Neural crest cell (in vitro differentiated cells): ENCODE measurements at places on chromosomes 6 and 20. TPM values are rescaled to one million over a fixed set of nuclear protein-coding genes. Genes with fewer than 3 reads are reported as not detected.

GRCh38 chr6:87070741-87071140 lies 24.2 kb downstream of the CGA start:
- no peak for DNase-seq

GRCh38 chr6:72724545-72724944 lies 102.7 kb downstream of the KCNQ5 start:
- no peak for DNase-seq

The PABPC1L gene
- 75.0 and 78.6 TPM in 2 replicates for total RNA-seq

DNA sequence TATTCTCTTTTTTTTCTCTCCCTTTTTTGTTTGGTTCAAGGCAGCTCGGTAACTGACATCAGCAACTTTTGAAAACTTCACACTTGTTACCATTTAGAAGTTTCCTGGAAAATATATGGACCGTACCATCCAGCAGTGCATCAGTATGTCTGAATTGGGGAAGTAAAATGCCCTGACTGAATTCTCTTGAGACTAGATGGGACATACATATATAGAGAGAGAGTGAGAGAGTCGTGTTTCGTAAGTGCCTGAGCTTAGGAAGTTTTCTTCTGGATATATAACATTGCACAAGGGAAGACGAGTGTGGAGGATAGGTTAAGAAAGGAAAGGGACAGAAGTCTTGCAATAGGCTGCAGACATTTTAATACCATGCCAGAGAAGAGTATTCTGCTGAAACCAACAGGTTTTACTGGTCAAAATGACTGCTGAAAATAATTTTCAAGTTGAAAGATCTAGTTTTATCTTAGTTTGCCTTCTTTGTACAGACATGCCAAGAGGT lies 10.6 kb downstream of the HEY2 start:
- no peak for DNase-seq

The NKX2-4 gene
- total RNA-seq, result not detected in 2 replicates

GRCh38 chr20:37430778-37431460 lies 85.0 kb downstream of the SRC start:
- DNase-seq, result no peak

- DNase-seq, result no peak
These were observed 8.7 kb downstream of the GPX6 start for GRCh38 chr6:28506807-28507475.

DNA sequence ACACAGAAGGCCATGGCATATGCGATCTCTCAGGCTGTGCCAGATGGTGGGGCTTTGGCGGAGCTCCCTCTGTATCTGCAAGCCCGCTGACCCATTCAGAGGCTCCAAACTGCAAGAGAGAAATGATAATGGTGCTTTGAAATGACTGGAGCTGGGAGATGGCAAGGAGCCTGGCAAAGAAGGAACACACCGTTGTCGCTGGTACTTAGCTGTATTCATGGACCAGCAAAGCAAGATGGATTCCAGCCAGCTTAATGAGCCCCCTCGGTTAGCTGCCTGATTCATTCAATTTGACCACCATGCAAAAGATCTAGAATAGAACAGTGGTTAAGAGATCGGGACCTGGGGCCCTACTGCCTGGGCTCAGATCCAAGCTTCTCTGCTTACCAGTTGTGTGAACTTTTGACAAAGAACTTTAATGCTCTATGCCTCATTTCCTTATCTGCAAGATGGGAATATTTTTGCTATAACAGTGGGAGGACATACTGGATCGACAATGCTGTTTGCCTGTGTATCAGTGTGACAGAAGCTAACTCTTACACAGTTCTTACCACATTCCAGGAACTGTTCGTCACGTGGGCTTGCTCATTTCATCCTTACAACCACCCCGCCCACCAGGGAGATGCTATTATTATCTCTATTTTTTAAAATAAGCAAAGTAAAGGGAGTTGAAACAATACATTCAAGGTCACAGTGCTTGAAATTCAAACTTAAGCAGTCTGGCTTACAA lies 317.8 kb upstream of the SULF2 start:
- no peak for DNase-seq

DNA sequence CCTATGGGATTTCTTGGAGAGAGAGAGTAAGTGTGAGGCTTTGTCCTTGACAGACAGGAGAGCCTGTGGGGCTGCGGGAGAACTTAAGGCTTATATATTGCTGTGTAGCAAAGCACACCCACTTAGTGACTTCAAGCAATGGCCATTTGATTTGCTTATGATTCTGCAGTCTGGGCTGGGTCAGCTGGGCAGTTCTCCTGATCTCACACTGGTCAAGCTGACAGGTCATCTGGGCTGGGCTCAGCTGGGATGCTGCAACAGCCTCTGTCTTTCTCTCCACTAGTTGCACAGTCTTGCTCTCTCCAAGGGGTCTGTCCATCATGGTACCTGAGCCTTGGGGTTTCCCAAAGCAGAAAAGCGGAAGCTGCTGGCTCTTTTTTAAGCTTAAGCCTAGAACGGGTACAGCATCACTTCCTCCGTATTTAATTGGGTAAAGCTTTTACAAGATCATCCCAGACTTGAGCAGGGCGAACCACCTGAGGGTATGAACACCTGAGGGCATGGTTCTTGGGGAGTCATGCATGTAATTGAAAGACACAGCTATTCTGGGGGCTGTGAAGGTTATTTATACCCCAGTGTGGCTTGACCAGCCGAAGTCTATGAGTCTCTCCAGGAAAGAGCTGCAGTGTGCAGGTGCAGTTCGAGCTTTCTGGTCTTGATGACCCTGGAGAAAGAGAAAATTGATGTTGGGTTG lies 13.3 kb upstream of the GGTLC1 start:
- DNase-seq, result no peak

DNA sequence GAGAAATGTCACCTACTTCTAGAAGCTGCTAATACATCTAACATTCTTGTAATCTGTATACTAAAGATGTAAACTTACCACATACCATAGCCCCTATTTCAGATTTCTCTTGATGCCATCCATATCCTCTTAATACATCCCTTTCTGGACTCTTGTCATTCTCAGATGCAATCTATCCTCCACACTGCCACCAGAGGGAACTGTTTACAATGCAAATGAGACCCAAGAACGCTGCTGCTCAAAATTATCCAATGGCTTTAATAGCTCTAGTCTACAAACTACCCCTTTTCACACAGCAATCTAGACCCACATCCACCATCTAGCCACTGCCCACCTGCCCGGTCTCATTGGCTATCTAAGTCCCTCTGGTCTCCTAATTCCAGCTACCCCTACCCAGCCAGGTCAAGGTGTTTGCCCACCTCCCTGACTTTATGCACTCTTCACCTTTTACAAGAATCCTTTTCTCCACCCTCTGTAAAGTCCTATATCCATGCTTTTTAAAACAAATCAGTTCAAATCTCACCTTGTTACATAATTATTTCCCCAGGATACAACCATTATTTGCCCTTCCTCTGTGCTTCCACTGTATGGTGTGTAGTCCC lies 14.8 kb downstream of the FAXC start:
- no peak for DNase-seq

The SPDEF gene
- 0.12 TPM in 1 of 2 replicates, not detected in the other for total RNA-seq

DNA sequence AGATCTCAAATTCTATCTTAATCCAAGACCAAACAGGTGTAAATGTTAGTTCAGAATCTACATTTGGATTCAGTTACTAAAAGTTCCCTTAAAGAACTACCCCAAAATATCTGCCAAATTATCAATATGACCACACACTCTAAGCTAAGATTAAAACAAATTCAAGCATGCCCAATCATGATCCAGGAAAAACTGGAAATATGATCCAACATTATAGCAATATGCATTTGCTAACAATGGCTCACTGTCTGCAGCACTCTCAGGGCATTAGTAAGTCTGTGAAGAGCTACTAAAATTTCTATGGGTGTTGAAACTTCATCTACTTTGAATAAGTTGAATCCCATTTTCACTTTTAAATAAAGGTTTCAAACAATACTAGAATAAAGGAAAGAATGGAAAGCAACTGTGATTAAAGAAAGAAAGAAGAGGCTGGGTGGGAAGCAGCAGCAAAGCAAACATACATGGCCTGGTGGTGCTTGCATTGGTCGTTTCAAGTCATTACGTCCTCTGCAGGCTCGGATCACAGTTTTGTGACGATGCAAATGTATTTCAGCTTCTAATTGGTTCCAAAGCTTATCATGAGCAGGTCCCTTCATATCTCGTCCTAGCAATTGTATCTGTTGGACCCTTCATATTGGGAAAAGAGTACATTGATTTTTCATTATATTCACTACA lies 29.2 kb downstream of the GOPC start:
- DNase-seq, result no peak

The NMBR gene
- total RNA-seq, result 0.35 TPM in 1 of 2 replicates, not detected in the other

The BPIFB4 gene
- total RNA-seq, result not detected in 2 replicates

The CRISP3 gene
- not detected in 2 replicates for total RNA-seq

GRCh38 chr6:2626401-2626800 lies 124.3 kb downstream of the MYLK4 start:
- DNase-seq, result no peak

DNA sequence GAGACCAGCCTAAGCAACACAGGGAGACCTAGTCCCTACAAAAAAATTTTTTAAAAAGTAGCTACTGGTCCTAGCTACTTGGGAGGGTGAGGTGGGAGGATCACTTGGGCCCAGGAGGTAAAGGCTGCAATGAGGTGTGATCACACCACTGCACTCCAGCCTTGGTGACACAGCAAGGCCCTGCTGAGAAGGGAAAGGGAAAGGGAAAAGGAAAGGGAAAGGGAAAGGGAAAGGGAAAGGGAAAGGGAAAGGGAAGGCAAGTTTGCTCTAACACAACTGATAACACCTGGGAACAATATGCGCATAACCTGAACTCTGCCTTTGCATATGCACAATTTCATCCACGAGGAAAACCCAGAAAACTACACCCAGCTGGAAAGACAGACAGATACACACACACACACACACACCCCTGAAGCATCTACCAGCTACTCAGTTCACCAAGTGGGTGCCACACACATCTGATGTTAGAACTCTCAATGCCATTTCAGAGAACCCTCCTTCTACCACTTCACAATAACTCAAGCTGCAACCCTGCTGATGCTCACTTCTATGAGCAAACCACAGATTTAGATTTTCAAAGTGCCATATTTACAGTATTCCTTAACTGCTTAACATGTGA lies 19.1 kb downstream of the B4GALT5 start:
- no peak for DNase-seq

The SLC26A8 gene
- 0.14 and 0.33 TPM in 2 replicates for total RNA-seq

The TREM2 gene
- not detected in 2 replicates for total RNA-seq

The RNF182 gene
- 2.3 and 3.0 TPM in 2 replicates for total RNA-seq

The FNDC11 gene
- 1.5 and 1.9 TPM in 2 replicates for total RNA-seq

The SSTR4 gene
- not detected in 2 replicates for total RNA-seq
